ENCODE measurements at places on chromosomes 1 and 21. TPM values are rescaled to one million over a fixed set of nuclear protein-coding genes. Genes with fewer than 3 reads are reported as not detected.

Gene CD247
- total RNA-seq = 341 TPM

DNA sequence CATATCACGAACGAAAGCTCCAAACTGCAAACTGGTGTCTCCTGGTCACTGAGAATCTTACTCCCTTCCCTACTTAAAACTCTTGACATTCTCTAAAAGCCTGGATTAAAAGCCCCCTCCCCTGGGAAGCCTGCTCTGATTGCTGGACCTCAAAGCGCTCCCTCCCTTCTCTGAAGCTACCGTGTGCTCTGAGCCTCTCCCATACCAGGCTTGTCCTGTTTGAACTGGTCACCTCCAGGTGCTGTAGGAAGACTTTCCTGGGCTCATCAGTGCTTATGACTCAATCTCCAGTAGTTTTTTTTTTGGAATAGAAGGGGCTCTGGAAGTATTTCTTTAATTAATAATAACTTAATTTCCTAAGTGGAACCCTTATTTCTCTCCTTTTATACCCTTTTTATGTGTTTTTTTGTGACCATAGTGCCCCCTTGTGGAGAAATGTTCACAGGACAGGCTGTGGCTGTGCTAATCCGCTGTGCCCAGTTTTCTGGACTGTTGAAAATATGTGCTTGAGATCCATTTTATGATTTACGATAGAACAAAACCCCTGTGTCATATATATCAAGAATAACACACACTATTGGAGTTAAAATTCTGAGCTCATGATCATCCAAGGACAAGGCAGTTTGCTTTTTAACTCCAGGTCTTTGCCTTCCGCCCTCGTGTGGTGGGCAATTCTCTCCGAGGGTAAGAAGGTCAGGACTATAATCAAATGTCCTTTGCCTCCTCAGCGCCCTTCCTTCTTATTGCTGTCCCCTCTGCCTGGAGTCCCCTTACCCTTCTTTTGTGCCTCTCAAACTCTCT lies 16.9 kb downstream of the MTARC1 start:
- no peak for DNase-seq

DNA sequence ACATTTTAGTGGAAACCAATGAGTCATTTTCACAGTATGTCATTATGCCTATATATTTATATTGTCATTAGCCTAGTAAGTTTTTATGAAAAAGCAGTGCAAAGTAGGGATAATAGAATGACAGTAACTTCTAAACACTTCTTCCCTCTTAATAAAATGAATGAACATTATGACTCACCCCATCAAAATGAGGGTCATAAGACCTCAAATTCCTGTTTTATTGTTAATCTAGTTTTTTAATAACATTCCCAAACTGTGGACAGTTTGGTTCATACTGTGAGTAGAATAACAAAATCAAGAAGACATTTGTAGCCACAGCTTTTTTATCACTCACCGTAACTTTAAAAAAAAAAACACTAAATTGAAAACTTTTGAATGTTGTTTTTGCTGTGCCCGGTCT lies 160.5 kb downstream of the LRRC40 start:
- no peak for DNase-seq

- DNase-seq = no peak
These were observed 14.5 kb downstream of the SLAMF7 start for GRCh38 chr1:160753594-160753993.

GRCh38 chr1:206469933-206470691 lies at the start of gene IKBKE:
Gene IKBKE, plus strand, starts transcription at chr1:206470476. Its CDS starts 2,752 bp downstream, at chr1:206473228.
- DNase-seq = peak; percentile 56

DNA sequence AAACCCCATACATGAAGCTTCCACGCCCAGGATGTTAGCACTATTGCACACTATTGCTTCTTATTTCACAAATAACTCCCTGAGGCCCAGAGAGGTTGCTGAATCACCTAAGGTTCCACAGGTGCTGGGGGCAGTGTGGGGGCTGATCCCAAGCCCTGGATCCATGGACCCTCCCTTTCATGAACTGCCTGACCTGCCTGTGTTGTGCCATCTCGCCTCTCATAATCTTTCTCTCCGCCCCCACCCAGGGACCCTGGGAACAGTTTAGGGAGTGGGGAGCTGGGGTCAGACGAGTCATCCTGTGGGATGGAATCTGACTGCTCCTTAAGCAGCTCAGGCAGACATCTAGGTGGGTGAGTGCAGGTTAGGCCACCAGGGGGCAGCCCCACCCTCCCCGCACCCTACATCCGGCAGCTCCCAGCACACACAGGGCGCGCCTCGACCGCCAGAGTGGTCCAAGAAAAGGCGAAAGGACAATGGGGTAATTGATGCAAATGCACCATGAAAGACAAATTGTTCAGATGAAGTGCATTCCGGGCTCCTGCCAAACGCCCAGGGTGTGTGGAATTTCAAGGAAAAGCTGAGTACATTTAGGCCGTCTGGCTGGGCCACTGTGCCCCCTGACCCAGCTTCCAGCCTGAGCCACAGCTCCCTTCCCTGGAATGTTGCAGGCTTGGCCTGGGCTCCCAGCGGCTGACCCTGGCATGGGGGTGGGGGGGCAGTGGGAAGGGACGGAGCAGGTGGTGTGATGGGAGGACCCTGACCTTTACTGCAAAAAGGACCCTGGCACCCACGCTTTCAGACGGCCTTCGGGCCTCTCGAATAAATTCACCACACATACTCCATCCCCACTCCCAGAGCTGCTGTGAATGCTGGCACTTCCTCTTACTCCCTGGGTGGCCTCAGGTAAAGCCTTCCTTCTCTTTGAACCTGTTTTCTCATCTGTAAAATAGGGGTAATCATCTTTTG lies 20.8 kb downstream of the PHLDA3 start:
- DNase-seq = peak; percentile 34
